ENCODE measurements at places on chromosomes 7 and 10.

- no peak for DNase-seq
Measured at GRCh38 chr7:70596598-70596913, 535.4 kb upstream of the GALNT17 start.

DNA sequence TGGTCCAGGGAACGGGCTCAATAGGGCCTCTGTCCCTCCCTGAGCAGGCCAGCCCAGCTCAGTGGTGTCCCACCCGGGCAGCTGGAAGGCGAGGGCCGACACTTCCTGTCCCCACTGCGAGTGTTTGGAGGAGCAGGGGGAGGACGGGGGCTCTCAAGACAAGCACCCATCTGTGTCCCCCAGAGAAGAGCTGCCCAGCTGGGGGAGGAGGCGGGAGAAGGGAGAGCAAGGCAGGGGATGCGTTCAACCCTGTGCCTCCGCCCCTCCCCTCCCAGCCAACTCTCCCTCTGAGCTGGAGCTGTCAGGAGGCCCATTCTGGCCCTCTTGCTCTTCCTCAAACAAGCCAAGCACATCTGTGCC, 35.7 kb downstream of the ZCCHC24 start:
- no peak for DNase-seq

DNA sequence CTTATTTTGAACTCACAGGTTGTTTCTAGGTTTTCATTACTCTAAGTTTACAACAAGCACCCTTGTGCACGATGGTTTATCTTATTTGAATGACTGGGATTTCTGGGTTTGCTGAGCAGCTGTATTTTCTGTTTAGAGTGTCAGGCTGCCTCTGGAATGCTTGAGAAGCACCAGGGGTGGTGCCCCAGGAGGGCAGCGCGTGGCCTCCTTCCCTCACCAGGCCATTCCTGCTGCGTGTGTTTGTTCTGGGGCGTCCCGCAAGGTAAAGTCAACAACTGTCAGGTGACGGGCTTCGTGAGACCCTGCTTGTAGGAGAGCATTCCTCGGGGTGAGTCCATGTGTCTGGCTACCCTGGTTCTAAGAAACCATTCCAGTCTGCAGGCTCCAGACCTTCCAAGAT, 54.9 kb downstream of the FAM171A1 start:
- no peak for DNase-seq

DNA sequence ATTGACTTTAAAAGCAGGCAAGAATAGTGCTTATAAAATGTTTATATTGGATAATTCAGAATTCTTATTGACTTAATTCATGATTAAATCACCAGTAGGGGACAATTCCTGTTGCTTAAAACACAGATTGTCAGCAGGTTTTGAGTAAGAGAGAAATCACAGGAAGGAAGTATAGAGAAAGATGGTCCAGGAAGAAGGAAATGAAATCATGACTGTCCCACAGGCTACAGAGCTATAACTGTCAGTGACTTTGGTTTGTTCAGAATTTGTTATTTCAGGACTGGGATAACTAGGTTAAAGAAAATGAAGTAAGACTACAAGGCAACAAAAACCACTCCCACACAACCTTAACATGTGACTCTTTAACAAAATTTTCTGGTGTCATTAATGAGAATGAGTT, 6.8 kb downstream of the GNGT1 start:
- no peak for DNase-seq

- no peak for DNase-seq
Measured at GRCh38 chr10:111705021-111705420, 478.5 kb downstream of the GPAM start.

- DNase-seq: no peak
Measured at GRCh38 chr10:89924261-89924660, 222.9 kb downstream of the KIF20B start.

DNA sequence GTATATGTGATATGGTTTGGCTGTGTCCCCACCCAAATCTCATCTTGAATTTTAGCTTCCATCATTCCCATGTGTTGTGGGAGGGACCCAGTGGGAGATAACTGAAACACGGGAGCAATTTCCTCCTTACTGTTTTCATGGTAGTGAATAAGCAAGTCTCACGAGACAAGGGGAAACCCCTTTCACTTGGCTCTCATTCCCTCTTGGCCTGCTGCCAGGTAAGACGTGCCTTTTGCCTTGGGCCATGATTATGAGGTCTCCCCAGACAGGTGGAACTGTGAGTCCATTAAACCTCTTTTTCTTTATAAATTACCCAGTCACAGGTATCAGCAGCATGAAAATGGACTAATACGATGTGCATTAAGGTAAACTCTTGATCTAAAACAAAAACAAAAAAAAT, 357.1 kb upstream of the AOAH start:
- DNase-seq: no peak

GRCh38 chr10:24451325-24451820, 242.4 kb downstream of the KIAA1217 start:
- no peak for DNase-seq

DNA sequence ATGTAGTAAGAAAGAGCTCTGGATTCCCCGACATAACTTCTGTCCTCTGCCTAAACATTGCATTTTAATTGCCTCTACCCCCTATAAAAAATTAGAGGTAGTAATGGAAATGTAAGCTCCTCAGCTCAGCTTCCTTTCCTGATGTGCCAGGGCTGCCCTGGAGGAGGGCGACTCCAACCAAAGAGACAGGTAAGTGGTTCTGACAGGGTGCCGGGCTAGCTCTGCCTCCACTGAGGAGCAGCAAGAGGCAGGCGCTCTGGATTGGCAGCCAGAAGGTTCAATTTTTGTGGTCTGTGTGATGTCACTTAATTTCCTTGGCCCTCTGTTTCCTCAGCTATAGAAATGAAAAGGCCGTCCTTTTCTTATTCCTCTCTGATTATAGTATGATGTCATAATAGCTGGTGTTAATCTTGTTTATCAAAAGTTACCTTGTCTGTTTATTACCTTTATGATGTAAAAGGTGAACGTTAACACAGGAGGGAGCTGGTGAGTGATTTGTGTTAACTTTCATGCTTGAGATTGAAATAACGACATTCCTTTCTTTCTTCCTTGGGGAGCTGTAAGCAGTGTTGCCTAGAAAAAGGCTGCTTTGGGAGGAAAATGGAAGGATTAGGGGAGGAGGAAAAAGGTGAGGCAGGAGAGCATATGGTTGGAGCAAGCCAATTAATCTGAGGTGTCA, 51.8 kb downstream of the ANLN start:
- DNase-seq: no peak

- DNase-seq: no peak
Measured at GRCh38 chr7:28988091-28988490, 30.0 kb upstream of the TRIL start.

DNA sequence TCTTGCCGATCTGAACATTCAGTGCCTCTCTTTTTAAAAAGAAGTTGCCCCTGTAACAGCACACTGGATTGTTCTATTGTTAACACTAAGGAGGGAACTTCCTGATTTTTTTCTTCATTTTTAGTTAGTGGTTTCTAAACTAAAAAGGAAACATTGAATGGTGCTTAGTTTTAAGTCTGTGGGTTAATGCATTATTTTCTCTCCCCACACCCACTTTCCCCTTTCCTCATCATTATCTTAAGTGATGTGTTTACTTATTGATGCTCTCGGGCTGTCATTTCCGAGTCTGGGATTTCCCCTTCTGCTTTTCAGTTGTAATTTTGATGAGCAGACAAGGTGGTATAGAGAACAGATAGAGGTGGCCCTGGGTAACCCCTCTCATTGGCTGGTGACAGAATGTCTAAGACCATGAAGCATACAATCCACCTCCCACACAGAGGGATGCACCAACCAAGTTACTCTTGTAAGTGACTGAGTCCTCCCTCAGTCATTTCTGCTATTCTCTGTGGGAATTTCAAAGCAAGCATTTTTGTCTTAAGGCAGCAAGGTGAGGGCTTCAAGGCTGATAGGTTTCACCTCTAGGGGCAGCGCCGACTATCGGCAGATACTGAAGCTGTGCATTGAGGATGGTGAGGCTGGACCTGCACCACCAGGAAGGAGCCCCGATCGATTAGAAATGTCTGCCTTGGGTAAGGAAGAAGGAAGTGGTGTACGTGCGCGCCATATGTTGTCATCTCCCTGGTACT, 49.5 kb downstream of the CHN2 start:
- DNase-seq: peak; percentile 9

- DNase-seq: no peak
Measured at GRCh38 chr10:48839809-48840679, 99.6 kb downstream of the LRRC18 start.

GRCh38 chr7:133478591-133479135, 225.8 kb downstream of the EXOC4 start:
- no peak for DNase-seq

DNA sequence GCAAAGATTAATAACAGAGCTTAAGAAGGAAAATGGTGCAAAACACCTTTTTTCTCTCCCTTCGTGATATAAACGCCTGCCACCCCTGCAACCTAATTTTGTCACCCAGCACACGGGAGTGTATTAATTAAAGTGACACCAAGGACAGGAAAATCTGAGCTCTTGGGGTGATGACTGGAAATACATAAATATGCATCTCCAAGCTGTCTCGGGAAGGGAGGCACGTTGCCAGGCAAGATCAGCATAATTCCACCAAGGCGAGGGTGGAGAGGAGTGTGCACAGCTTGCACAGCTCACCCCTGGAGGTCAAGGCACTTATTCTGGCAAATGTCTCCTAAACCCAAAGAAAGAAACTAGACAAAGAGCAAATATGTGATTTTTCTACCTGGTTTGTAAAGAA, 700.9 kb downstream of the GRID1 start:
- no peak for DNase-seq

GRCh38 chr10:116974456-116975005, 30.5 kb downstream of the SHTN1 start:
- no peak for DNase-seq

GRCh38 chr10:28520346-28520745, 12.6 kb upstream of the WAC start:
- DNase-seq: no peak

- no peak for DNase-seq
Measured at GRCh38 chr7:50854831-50855230, 72.1 kb upstream of the GRB10 start.

DNA sequence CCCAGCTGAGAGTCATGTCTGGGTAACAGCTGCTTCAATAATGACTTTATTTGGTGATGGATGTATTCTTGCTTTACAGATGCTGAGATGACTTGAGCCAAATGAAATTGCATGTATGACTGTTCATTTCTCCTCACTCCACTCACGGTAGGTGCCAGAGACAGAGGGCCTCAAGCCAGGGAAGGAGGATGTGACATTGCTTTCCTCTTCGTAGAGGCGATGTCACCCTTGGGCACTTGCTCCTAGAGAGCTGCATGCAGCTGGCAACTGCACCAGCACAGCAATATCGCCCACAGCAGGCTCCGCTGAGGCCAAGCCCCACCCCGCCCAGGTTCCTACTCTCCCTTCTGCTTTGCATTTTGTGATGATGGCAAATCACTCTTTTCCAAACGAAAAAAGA, 116.6 kb upstream of the AOAH start:
- DNase-seq: no peak

DNA sequence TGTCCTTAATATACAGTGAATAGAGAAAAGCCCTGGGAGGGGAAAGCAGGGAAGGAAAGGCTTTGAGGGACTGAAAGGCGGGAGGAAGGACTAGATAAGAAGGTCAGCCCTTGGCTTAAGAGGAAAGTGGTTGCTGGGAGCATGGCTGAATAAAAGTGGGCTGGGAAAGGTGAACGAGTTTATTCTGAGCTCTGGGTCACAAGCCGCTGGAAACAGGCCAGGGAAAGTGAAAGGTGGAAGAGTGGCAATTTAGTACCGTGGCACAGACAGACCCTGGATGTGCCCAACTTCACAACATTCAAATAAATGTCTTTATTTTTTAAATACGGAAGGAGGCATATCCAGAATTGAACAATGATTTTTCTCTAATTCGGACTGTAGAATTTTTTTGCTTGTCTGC, 39.7 kb downstream of the TAC1 start:
- DNase-seq: no peak

DNA sequence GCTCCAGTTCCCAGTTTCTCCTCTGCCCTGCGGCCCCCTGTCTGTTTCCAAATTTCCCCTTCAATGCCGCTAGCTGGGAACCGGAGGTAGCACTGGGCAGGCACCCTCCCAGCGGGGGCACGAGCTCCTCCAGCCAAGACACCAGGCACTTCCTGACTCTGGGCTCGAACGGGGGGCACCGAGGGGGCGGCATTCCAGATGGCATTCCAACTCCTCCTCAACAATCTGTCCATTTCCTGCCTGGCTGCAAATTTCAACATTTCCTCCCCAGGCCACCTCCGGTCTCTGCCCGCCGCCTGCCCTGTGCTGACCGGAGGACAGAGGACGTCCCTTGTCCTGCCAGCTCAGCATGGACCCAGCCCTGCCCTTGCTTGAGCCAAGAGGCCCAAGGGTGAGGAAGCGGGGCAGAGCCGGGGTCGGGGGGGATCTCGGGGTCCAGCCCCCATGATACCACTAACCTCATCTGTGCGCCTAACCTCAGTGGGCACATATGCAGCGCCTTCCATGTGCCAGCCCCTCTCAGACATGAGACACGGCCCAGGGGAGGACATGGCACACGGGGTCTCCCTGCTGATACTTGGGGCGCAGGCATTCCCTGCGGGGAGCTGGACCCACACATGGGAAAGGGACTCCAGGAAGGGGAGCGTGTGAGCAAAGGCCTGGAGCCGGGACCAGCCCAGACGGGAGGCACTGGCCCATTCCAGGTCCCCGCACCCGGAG, 58.0 kb downstream of the PDGFA start:
- DNase-seq: no peak

- no peak for DNase-seq
Measured at GRCh38 chr10:120505866-120506265, 48.8 kb downstream of the PLPP4 start.

DNA sequence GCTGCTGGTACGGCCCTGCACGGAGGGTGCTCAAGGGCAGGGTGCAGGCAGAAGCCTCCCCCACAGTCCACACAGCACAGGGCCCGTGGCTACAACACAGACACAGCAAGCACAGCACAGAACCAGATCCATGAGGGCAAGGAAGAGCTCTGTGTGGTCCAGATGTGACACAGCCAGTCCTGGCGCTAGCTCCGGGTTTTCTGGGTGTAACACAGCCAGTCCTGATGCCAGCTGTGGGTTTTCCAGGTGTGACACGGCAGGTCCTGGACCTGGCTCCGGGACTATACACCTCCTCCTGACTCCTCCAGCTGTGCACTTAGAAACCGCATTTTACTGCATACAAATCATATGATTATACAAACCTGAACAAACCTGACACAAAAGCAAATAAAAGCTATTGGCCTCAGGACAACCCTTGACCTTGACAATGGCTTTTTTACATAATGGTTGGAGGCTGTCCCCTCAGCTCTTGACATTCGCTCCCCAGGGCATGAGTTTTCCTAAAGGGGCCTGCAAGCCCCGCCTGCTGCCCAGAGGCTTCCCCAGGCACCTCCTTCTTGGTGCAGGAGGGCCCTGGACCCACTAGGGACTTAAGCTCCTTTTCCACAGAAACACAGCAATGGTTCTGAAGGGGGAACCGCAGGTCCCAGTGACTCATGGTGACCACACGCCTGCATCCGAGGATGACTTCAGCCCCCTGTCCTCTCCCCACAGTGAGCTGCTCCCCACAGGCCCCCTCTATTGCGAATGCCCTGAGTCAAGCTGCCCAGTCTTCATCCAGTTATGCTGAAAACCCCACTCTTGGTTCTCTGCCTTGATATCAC, 209.6 kb downstream of the PTPRN2 start:
- DNase-seq: no peak
